ENCODE measurements at places on chromosomes 16 and 17.

- DNase-seq: peak; percentile 49
These were observed 593 bp downstream of the CDIPT start for GRCh38 chr16:29862383-29862883.

DNA sequence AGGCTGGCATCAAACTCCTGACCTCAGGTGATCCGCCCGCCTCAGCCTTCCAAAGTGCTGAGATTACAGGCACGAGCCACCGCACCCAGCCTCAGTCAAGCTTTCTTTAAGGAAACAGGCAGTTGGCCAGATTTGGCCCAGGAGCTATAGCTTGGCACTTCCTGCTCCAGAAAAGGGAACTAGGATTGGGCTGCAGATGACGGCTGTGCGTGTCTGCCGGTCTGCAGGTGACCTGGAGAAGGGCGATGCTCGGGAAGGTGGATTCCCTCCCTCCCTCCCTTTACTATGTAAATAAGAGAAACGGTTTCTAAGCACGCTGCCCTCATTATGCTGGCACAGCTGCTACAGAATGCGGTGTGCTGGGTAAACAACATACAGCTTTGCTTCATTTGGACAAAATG lies 215.9 kb downstream of the RPTOR start:
- DNase-seq: peak; percentile 81

DNA sequence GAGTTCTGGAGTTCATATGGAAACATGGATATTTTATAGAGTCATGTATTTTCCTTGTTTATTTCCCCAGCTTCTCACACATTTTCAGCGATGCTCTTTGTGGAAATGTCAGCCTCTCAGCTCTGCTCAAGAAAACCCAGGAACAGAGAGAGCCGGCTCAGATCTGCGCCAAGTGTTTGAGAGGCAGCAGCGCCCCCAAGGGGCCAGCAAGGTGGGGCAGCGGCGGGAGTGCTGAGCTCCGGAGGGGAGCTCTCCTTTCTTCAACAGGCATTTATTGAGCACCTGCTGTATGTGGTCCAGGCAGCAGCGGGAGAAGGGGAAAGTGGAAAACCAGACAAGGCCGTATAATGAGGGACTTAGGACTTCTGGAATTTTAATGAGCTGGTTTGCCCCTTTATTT lies 421.1 kb upstream of the C16orf82 start:
- peak; percentile 22 for DNase-seq

DNA sequence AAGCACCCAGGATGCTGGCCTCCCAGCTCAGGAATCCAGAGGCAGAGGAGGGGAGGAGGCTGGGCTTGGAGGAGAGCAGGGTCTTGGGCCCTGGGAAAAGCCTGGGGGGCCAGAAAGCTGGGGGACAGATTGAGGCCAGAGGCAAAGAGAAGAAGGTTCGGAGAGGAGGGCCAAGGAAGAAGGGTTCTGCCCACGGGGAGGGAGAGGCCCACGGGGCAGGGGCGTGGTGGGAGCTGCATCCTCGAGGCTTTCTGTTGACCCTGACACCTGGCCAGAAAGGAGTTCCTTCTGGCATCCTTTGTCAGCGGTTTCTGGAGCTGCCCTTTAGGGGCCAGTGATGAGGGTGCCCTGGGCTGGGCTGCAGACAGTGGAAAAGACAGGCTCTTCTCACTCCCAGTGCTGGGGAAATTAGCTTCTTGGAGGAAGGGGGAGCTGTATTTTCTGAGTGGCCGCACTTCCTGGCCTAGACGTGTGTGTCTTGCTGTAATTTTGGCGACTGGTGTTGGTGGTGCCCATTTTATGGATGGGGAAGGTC lies 308.7 kb downstream of the SEC14L1 start:
- DNase-seq: no peak

DNA sequence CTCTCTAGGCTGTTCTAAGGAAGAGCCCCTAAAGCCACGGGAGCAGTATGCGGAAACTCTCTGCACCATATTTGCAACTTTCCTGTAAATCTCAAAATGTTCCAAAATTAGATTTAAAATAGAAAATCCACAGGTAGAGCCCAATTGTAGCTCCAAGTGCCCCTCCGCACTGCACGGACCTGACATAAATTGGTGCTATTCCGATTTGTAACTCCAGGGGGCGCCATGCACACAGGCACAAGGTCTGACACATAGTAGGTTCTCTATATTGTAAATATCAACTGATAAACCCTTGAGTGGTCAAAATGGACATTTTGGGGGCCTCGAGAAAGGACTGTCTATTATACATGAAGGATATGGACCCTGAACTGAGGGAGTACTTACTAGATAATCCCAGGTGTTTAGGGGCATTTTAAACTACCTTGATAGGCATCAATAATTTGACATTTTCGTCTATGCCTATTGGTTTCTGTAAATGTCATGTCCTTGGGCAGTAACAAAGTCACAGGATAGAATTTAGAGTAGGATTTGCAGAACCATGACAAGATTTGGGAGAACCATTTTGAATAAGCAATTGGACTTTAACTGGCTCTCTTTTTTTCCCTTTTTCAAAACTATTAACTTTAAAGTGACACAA lies 36.6 kb upstream of the TMEM132E start:
- peak; percentile 52 for DNase-seq

DNA sequence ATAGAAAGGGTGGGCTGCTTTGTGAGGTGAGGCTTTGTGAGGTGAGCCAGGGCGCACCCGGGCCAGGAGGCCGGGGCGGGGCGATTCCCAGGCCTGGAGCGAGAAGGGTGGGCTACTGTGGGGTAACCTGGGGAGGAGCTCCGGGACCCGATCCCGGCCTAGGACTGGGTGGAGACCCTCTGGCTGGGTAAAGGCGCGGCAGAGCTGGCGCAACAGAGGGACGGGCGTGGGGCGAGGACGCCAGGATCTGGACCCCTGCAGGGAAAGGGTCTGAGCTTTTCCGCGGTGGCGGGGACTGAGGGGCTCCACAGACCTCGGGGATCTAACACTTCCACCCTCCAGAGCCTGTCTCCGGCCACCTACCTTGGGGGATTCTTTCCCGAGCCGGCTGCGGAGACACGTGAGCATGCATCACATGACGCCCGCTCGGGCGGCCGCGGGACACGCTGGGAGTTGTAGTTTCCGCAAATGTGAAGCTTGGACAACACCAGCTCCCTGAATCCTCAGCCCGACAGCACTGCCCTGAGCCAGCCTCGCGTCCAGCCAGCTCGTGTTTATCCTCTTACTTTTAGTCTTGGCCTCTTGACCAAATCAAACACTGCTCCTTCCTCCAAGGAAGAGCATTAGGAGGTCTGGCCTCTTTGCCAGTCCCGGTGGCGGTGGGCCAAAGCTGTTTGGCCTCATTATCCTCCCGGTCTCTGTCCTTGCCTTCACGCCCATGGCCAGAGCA lies at the start of gene SLC38A7:
SLC38A7 (minus strand) TSS at position 417 of the 730 bp plus-strand sequence. CDS start 4,644 bp downstream, outside the sequence.
- peak; percentile 77 for DNase-seq

DNA sequence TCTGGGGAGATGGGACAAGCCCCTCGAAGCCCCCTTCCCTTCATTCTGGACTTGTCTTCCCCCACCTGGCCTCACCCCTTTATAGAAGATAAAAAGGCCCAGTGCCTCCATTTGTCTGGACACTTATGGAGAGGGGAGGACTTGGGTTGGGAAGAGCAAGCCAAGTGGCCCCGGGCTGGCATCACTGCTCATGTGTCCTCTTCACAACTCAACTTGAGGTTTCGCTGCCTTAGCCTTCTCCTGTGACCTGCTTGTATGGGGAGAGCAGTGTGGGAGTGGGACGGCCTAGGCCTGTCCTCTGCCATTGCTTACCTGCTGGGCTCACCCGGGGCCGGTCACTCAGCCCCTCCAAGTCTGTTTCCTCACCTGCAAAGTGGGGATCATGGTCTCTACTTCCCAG lies 1.4 kb downstream of the PAQR4 start:
- DNase-seq: no peak

- no peak for DNase-seq
These were observed 6.2 kb upstream of the DLX4 start for GRCh38 chr17:49962599-49963308.

DNA sequence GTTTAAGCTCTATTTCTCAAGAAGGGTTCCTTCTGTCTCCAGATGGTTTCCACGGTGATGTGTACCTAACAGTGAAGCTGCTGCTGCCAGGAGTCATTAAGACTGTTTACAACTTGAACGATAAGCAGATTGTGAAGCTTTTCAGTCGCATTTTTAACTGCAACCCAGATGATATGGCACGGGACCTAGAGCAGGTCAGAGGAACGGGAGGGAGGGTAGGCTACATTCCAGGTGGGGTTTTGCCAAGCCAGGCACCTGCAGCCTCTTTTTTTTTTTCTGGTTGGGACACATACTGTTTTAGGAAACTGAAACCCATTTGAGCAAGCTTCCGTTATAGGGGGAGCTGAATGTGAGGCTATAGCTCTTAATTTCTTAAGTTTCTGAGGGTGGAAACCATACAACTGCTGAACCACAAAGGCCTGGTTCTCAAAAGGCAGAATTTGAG lies 10.6 kb downstream of the LIG3 start:
- peak; percentile 53 for DNase-seq

DNA sequence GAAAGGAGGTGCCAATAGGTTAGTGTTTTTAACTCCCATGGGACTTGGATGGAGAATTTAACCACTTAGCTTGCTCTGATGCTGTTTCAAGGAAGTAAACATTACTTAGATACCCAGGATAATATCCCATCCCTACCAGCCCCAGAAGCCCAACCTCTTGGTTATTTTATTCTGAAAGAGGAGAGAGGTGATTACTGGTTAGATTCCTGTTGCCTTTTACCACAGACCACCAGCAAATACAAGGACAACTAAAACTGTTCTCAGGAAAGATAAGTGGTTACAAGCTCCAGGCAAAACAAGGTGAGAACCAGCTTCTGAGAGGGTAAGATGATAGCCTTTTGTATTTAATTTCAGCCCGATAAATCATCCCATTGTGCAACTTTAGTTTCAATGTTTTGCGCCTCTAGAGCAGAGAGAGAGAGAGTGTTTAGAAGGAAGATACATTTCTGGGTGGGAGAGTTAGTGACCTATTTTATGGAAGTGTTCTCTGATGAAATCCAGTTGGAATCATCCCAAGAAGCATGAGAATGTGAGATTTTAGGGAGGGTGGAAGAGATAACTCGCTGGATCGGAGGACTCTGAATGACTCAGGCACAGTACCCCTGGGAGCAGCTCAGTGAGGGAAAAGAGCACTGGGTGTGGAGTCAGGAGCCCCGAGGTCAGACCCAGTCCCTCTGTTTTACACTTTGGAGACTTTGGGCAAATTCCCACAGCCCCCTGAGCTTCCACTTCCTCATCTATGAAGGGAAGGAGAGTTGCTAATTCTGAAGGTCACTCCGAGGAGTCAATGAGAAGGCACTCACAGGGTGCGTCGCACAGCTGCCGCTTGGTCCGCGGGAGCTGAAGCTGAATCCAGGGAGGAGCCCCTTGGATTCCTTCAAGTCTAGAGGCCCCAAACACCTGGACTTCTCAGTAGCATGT lies 12.1 kb downstream of the GLP2R start:
- no peak for DNase-seq

- DNase-seq: no peak
These were observed 68.1 kb downstream of the COG7 start for GRCh38 chr16:23384878-23385277.

DNA sequence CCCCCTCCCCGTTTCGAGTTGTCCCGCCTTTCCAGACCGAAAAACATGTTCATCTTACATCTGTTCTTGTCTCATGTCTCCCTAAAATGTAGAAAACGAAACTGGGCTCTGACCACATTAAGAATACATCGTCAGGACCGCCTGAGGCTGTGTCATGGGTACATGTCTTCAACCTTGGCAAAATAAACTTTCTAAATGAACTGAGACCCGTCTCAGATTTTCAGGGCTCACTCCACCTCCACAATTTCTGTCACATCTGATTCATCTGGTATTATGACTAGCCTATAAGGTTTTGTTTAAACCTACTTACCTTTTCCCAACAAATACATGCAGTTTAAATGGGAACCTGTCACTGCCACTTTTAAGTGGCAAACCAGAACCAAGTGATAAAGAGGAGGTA lies 621 bp downstream of the SDR42E1 start:
- DNase-seq: no peak

DNA sequence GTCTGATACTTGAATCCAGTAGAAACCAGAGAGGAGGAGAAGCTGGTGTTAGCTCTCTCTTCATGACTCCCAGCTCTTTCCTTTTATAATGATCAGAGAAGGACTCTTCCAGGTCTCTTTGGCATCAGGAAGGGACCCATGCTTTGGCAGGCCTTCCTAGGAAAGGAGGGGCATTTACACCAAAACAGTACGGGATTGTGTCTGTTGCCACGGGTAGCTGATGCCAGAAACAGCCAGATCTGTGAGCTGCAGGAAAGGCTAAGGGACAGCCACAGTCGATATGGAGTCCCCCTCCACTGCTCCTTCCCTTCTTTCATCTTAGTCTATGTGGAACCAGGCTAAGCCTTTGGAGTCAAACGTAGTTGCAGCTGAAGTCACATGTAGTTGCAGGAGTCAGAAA lies 9.3 kb downstream of the CEP295NL start:
- no peak for DNase-seq

GRCh38 chr16:69727916-69728270 lies 1.5 kb upstream of the NQO1 start:
- DNase-seq: peak; percentile 45

DNA sequence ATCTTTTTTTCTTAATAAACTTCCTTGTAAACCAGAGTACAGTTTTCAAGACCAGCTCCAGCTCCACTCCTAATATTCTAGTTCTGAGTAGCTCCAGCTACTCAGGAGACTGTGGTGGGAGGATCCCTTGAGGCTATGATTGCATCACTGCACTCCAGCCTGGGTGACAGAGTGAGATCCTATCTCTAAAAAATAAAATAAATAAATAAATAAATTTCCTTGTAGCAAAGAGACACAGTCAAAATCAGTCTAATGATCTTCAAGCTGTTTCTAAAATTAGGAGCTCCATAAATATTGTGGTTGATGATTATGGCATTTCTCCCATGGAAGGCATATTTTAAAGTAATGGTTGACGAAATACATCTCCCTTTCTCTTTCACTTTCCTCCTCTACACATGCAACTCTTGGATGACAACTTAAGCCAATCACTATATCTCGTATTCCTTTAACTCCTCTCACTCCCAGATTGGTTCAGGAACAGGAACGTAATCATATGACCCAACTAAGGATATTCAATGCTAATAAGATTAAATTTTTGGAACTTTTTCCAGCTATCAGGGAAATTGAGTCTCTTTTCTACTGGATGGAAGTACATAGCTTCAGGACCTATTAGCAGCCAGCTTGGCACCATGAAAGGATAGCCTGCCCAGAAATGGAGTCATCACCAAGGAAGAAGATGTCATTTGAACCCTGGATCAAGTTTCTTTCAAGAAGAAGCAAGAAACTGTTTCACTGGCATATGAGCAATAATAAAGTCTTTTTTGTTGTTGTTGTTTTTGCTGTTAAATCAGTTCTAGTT lies 42.1 kb upstream of the TAOK1 start:
- DNase-seq: no peak

DNA sequence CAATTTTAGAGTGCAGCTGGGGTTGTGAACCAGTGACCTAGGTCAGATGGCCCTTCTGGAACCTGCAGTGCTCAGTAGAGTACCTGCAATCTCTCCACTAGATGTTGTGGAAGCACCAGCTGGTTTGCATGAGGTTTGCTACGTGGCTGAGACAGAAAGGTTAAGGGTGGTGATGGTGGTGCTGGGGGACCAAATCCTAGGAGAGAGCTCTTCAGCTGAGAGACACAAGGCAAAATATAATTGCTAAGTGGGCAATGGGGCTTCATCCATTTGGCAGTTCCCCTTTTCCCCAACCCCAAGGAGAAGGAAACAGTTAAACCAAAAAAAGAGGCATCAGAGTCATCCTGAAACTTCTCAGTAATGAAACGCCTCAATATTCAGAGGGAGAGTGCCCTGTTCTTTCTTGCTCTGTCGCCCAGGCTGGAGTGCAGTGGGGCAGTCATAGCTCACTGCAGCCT lies 13.9 kb downstream of the ITPRIPL2 start:
- DNase-seq: no peak

All from HT-29 (cell line).